ENCODE measurements at places on chromosomes 2 and 18.

DNA sequence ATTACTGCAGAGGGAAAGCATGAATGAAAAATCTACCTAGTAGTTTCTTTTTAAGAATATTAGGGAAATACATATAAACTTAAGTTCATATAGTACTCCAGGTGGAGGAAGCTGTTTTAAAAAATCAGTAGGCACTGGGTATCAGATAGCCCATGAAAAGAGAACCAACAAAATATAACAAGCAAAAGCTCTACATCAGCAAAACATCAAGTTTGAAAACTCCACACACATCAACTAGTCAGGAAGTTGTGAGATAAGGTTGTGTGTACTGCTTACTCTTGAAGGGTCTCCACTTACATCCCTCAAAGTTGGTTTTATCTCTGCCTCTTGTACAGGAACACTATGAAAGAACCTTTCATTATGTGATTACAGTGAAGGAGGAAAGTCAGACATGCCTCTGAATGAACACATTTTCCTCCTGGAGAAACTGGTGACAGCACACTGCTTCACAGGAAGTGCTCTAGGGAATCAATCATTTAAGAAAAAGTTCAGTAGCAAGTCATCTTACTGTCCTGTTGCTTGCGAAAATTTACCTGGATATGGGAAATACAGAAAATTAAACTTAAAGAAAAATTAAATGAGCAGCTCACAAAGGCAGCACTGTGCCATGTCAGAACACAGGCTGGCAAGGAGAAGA is 57.7 kb downstream of the THADA start:
- DNase-seq, result no peak

GRCh38 chr18:34322365-34323289 is 97.9 kb upstream of the NOL4 start:
- no peak for DNase-seq

GRCh38 chr2:2015646-2016045 is 271.3 kb upstream of the PXDN start:
- DNase-seq, result no peak

GRCh38 chr2:175066411-175066810 is 61.2 kb upstream of the CHN1 start:
- no peak for DNase-seq

DNA sequence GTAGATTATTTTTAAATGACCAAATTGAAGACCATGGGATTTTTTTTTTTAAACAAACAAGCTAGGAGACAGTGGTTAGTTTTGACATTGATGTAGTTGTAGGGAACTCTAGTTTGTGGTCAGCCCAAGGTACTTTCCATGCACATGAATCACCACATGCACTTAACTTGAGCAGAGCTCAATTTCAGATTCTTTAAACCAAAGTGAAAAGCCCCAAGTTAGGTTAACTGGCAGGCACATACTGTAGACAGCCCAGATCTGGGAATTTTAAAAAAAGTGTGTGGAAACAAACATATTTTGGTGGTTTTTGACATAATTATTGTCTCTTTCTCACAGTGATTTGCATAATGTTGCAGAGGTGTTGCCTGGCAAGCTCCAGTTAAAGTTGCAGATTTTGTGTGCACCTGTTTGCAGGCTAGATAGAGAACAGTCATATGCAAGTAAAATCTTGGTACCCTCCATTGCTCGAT is 88.4 kb downstream of the BCL2L11 start:
- no peak for DNase-seq

DNA sequence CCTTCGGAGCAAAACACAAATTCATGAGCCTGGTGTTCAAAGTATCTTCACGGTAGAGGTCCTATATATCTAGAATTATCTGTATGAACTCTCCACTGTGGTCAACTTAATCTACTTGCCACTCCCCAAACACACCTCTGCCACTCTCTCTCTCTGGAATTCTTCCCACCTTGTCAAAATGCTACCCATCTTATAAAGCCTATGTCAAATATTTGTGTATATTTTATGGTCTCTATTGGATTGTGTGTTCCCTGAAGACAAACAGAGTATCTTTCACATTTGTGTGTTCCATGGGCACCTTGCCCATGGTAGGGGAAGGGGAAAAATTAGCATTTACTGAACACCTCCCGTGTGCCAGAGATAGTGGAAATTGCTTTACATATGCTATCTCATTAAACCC is 83.2 kb upstream of the ATL2 start:
- DNase-seq, result no peak

- no peak for DNase-seq
Measured at GRCh38 chr2:20691076-20691734, 24.3 kb downstream of the GDF7 start.

- DNase-seq, result no peak
Measured at GRCh38 chr18:67243799-67244587, 272.5 kb downstream of the DSEL start.

DNA sequence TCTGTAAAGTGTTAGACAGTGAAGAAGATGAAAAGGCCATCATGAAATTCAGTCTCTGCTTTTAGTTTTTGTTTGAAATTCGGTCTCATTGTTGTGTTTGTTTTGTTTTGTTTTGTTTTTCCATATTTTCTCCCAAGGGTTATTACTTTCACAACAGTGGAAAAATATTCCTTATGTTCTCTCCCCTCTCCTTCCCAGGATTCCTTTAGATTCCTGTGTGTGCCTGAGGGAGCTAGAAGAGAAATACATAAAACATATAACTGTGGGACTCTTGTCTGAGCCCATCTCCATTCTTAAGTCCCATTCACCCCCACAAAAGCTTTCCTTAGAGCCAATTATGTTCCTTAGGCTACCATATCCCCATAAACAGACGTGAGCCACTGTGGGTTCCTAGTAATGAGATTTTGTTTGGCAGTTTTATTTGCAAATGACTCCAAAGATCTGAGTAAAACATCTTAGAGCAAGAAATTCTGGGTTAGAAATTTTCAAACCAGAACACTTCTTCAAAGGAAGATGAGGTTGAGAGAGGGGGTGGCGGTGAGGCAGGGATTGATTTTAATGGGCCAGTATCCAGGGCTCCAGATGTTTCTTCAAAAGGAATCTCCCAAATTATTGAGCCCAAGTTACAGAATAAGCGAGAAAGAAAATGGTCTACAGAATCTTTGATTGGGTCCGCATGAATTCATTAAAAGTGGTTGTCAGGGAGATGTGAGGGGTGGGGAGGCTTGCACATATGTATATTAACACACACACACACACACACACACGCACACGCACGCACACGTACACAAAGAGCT is 157.8 kb upstream of the TNP1 start:
- DNase-seq, result no peak

- DNase-seq, result no peak
Measured at GRCh38 chr2:41033127-41033526, 581.2 kb upstream of the SLC8A1 start.

GRCh38 chr2:74198023-74198460 is 373 bp upstream of the MTHFD2 start:
- DNase-seq, result no peak

GRCh38 chr2:28664120-28664842 is 87.3 kb upstream of the PPP1CB start:
- no peak for DNase-seq

DNA sequence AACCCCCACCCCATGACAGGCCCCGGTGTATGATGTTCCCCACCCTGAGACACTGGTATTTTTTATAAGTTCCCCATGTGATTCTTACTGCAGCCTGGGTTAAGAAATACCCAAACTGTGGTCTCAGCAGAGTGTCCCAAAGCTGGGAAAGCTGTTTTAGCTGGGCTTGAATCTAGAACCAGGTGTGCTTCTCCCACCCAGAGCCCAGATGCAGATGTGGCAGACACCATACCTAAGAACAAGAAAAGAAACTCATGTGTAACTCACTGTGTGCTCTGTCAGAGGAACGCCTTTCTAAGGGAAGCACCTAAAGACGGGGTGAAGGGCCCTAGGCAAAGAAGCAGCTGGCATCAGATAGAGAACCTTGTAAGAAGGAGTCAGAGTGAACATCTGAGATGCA is 23.9 kb downstream of the DOK1 start:
- no peak for DNase-seq

GRCh38 chr2:150997066-150997465 is 264.6 kb downstream of the RBM43 start:
- DNase-seq, result no peak

DNA sequence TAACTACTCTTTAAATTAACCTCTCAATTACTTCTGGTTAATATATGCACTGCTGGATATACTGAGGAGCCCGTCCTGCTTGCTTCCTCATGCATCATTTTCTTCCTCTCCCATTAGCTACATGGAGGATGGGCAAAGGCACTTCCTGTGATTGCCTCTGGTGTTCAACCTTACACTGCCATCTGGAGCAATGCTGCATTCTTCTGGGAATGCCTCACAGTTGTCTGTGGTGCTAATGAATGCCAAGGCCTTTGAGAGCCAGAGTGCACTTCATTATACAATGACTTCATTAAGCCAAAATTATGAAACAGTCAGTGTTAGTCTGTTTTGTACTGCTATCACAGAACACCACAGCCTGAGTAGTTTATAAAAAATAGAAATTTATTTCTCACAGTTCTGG is 134.8 kb upstream of the DOCK10 start:
- DNase-seq, result no peak

DNA sequence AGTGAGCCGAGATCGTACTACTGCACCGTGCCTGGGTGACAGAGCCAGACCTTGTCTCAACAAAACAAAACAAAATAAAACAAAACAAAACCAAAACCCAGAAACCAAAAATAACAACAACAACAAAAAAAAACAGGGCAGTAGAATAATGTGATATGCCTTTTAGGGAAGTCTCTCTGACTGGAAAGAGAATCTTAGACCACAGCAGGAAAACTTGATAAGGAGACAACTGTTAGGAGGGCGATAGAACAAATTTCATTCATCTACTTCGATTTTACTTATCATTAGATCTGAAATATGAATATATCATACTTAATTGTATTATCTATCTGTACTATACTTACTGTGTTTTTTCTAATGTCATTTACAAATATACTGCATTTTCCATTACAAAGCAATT is 109.0 kb upstream of the CNTNAP5 start:
- DNase-seq, result no peak

GRCh38 chr2:172241222-172241621 is 138.5 kb upstream of the DLX2 start:
- no peak for DNase-seq

DNA sequence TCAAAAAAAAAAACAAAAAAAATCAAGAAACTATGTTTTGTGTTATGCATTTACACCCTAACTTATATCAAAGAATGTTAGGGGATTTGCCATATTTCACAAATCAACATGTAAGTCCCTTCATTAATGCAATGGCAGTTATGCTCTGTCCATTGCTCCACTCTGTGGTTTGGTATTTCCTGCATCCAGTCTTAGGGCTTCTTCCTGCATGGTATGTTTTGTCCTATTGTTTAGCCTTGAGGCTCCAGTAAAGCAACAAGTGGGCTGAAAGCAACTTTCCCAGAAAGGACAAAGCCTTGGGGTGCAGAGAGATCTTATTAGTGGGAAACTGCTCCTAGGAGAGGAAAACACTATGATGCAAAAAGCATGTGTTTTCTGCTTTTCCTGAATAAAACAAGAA is 474.1 kb downstream of the IRS1 start:
- no peak for DNase-seq

- DNase-seq, result no peak
Measured at GRCh38 chr18:24762511-24762910, 302.1 kb downstream of the HRH4 start.

- DNase-seq, result no peak
Measured at GRCh38 chr2:196427986-196428634, 211.4 kb upstream of the CCDC150 start.

- DNase-seq, result no peak
Measured at GRCh38 chr2:148483665-148484064, 160.9 kb upstream of the EPC2 start.

GRCh38 chr2:205815673-205816072 is 133.4 kb downstream of the NRP2 start:
- no peak for DNase-seq

GRCh38 chr2:138364554-138365162 is 136.9 kb upstream of the SPOPL start:
- DNase-seq, result no peak

GRCh38 chr2:189566046-189566445 is 14.5 kb downstream of the SLC40A1 start:
- DNase-seq, result no peak

DNA sequence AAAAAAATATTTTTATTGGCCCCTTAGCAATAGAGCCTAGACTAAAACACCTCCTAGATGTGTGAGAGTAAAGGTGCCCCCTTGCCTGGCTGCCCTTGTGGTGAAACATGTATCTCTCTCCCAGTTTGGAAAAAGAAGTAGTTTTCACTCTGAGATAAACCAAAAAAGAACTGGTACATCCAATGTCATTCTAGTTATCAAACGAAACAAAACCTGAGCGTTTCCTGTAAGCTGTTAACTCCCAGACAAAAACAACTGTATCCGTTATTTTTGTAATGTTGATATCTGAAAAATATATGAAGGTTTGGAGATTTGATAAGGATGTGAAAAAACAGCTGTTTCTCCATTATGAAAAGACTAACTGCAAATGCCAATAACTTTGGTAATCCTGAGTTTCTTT is 24.3 kb downstream of the HEATR5B start:
- DNase-seq, result no peak

GRCh38 chr2:177245010-177245422 is 19.5 kb downstream of the NFE2L2 start:
- no peak for DNase-seq

DNA sequence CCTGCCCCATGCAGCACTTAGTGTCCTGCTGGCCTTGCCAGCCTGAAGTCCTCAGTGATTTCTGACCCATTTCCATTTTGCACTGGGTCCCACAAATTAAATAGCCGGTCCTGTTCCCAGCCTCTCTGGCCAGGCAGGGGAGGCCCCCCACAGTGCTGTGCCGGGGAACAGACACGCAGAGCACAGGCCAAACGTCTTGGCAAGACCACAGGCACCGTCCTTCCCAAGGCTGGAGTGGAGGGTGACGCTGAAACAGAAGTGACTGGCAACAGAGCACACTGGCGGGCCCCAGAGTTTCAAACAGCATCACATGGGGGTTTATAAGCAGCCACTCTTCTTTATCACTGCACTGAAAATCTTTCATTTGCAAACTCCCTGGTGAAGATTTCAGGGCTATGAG is 52.2 kb downstream of the EDAR start:
- no peak for DNase-seq

DNA sequence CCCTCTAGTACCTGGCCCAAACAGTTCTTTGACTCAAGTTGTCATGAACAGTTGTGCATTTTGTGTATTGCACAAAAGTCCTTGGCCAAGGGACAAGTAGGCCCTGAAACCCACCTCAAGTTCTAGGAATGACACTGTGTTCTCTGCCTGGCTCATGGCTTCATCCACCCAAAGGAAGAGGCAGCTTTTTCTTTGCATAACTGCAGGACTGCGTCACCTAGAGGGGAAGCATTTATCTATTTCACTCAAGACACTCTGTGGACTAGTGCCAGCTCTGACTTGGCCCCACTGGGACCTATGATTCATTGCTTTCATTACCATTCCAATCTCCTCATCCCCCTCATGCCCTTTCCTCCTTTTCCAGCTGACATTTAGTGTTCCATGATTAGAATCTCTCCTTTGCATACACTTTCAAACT is 119.3 kb upstream of the SIX2 start:
- no peak for DNase-seq

- peak; percentile 35 for DNase-seq
Measured at GRCh38 chr2:162297925-162298552, 20.4 kb downstream of the IFIH1 start.
